Epithelial cell of prostate (primary cell): ENCODE measurements at places on chromosomes 6 and 20.
A peak's percentile ranks its signal among the peaks of the same experiment; 100 is the strongest.

DNA sequence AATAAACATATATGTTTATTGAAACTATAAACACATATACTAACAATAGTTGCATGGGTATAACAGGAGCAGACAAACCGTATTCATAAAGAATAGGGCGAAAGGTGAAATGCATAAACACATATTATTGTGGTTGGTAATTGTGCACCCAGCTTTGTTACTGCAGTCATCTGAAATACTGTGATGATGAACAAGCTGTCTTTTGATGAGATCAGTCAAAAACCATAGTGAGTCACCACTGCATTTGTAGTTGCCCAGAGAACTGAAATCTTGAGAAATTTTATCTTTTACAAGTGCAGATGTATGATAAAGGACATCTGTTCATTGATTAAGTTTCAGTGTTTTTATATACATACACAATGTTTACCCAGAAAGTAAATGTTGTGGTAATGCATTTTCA is 133.7 kb downstream of the MYO6 start:
- peak; percentile 34 for DNase-seq

- DNase-seq: no peak
These were observed 10.4 kb upstream of the COL10A1 start for GRCh38 chr6:116136373-116136772.

- DNase-seq: no peak
These were observed 26.3 kb downstream of the WRNIP1 start for GRCh38 chr6:2791450-2791974.

DNA sequence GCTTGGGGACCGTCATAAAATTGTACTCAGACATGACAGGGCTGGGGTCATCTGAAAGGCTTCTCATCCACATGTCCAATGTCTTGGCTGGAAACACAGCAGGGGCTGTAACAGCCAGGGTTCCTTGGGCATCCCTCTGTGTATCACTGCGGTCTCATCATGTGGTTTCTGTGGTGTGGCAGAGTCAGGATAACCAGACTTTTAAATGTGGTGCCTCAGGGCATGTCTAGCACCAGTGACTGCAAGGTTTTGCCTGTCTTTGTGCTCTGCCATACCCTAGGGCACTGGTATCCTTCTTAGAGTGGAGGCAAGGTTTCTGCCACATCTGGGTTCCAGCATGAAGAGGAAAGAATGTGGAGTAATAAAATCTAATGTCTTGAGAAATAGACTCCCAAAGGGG is 124.2 kb downstream of the PLEKHG1 start:
- DNase-seq: peak; percentile 55

DNA sequence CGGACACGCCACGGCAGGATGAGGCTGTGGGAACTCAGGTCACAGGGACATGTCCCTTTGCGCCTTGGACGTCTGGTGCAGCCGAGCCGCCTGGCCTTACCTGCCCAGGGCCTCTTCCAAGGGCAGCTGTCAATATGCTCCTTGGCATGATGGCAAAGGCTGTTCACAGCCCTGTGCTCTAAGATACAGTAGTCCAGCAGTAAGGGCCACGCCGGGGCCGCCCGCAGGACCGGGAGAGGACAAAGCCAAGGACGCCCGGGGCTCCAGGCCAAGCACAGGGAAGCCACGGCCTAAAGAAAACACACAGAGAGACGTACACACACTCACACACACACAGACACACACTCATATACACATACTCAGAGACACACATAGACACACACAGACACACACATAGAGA is 13.0 kb downstream of the FOXF2 start:
- no peak for DNase-seq

DNA sequence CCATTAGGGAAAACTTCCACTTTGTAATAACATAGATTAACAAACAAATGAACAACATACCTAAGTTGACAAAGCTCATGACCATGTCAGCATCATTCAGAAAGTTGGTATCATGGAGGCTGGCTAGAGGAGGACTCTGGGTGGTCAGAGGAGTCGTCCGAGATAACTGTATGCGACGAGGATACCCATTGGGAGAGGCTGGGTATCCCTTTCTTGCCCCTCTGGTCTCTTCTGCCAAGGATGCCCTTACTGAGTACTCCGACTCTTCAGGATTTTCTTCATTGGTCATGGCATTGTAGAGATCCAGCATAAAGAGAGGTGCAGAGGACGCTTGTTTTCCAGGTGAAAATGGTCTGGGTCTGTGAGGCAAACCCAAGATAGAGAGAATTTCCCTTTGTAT is 1.1 kb downstream of the BMP5 start:
- DNase-seq: no peak

DNA sequence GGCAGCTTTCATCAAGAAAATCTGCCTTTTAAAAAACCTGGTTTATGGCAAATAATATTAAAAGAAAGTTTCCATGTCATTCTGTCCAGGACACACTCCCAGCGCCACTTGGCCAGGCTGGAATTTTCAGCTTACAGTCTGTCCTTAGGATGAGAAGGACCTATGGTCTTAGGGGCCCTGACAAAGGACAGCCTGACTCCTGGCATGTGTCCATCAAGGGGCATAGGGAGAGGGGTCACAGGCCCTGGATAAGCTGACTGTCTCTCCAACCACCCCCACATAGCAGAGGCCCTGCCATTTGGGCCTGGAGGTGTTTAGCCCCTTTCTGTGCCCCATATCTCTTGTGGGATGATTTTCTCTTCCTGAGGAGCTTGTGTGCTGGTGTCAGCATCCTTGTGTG is 60.6 kb downstream of the ADTRP start:
- no peak for DNase-seq

GRCh38 chr6:135170849-135171248 is 10.3 kb upstream of the MYB start:
- peak; percentile 49 for DNase-seq

GRCh38 chr6:143782481-143782880 is 60.7 kb upstream of the LTV1 start:
- DNase-seq: no peak

DNA sequence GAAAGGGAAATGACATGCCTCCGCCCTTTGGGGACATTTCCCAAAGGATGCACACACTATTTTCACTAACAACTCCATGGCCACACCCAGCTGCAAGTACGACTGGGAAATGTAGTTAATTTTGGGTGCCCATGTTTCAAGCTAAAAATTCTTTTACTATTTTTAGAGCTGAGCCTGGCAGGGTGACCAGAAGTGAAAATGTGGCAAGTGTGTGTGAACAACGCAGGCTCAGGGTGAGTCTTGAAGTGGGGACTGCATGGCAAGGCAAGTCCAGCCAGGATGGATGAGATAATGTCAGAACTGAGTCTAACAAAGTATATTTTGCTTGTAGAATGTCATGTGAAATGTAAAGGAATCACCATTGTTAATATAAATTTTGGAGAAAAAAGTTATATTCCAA is 17.0 kb upstream of the CD109 start:
- DNase-seq: no peak

GRCh38 chr20:21291026-21291425 is 12.1 kb upstream of the XRN2 start:
- DNase-seq: no peak

- no peak for DNase-seq
These were observed 21.4 kb downstream of the CDYL start for GRCh38 chr6:4797587-4797986.

DNA sequence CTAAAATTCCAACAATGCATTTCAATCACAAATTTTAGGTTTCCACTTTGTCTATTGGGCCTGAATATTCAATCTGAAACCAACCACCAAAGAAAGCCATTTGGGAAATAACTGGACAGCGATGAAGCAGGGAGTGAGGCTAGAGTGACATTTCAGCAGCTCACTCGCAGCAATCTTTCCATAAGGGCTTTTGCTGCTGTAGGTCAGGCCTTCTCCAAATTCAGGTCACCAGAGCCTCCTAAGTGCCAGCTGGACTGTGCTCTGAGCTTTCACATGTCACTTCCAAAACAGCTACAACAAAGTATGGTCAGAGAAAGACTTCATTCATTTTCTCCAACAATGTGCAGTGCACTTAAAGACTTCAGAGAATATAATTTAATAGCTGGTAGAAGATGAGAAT is 194.8 kb downstream of the FRK start:
- DNase-seq: no peak

DNA sequence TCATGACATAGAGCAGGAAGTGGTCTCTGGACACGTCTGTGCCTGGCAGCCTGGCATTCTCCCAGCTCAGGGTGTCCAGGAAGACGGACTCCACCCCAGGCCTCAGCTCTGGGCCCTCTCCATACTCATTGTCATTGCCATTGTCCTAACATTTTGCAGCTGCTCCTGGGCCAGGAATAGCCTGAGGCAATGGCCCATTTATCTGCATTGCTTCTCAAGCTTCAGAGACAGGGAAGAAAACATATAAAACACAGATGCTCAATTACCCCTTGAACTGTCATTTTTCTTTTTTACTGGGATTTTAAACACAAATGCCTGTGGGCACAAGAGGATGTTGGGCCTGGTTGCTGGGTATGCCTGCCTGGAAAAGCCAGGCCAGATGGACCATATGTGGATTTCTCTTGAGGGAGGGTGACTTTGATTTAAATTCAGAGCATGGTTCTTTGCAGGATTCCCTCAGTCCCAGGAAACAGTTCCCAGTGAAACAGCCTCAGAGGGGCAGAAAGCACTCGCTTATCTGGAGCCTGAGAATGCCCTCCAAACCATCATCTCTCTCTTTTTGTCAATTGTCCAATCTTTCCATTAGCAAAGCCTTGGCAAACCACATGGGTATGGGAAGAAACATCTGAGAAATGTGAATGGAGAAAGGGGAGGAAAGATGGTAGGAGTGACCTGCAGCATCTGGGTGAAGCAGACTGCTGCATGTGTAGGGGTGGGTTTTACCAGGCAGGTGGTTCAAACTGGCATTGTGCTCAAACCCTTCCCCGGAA is 17.9 kb downstream of the LAMP5 start:
- DNase-seq: no peak

DNA sequence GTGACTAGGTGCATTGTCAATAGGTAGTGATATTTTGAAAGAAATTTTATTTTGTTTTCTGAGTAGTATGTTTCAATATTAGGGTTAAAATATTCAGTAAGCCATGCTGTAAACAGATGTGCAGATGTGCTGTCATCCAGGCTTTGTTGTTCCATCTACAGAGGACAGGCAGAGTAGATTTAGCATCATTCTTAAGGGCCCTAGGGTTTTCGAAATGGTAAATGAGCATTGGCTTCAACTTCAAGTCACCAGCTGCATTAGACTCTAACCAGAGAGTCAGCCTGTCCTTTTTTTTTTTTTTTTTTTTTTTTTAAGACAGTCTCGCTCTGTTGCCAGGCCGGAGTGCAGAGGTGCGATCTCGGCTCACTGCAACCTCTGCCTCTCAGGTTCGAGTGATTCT is 27.1 kb upstream of the BACH2 start:
- DNase-seq: no peak

DNA sequence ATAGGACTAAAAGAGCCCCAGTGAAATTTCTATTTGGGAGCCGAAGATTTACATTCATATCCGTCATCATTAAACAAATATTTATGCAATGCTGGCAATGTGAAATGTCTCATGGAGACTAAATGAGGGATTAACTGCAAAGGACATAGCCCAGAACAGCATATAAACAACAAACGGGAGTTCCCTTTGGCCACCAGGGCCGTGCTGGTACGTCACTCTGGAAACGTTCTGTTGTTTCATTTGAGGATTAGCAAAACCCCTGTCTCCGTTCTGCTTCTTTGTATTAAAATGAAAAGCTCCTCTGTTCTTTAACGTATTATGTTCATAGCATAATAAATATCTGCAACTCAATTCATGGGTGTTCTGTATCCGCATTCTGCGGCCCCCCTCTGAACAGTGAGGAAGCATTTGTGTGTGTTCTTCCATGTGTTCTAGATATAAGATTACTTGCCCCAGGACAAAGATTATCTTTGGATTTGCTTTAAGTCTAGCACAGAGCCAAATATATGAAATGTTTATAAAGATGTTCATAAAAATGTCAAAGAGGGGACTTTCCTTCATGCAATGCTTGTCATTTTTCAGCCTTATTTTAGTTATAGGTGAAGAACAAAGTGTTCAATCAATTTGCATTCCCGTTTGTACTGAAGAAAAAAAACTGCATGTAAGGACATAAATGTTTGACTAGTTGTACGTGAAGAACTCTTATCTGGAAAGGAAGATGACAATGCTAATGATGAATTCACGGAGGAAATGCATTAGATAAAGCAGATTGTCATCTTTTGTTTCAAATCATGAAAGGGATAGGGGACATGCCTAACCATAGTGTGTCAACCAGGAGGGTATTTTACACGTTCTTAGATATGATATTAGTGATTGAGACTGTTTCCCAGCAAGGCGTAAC is 90.0 kb upstream of the TNFAIP3 start:
- no peak for DNase-seq

- DNase-seq: no peak
These were observed 38.2 kb downstream of the C6orf132 start for GRCh38 chr6:42104095-42104803.

- no peak for DNase-seq
These were observed 13.3 kb downstream of the NFATC2 start for GRCh38 chr20:51529081-51529681.

GRCh38 chr20:58596750-58597248 is 54.3 kb upstream of the STX16 start:
- DNase-seq: no peak

GRCh38 chr6:119856136-119856535 is 506.6 kb upstream of the MAN1A1 start:
- no peak for DNase-seq

GRCh38 chr20:1505871-1506270 is 14.7 kb upstream of the SIRPB2 start:
- no peak for DNase-seq

- DNase-seq: no peak
These were observed 75.7 kb downstream of the NCOA7 start for GRCh38 chr6:125866433-125866832.

- no peak for DNase-seq
These were observed 18.3 kb downstream of the SDCBP2 start for GRCh38 chr20:1310506-1311190.

- DNase-seq: peak; percentile 95
These were observed 172.0 kb downstream of the SLC16A10 start for GRCh38 chr6:111259089-111259831.

GRCh38 chr20:34980543-34981233 is 25.0 kb downstream of the MYH7B start:
- DNase-seq: no peak

- no peak for DNase-seq
These were observed 21.0 kb downstream of the RNASET2 start for GRCh38 chr6:166935353-166935752.

DNA sequence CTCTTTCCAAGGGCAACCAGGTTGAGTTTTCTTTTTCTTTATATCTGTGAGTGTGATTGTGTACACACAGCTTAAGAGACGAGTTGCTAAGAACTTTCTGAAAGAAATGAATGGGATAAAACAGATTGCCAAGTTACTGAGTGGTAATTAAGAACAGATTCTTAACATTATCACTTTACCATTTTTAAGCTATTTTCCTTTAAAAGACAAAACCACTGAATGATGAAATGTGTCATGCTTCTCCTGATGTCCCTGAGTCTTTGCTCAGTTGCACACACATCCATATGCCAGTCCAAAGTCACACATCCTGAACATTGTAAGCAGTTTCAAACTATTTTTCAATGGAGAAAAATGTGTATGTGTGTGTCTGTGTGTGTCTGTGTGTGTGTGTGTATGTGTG is 5.5 kb upstream of the DAAM2 start:
- DNase-seq: no peak

GRCh38 chr6:127762284-127762683 is 138.6 kb downstream of the THEMIS start:
- DNase-seq: no peak
